ENCODE measurements at places on chromosomes 6 and 20.
A peak's percentile ranks its signal among the peaks of the same experiment; 100 is the strongest.

DNA sequence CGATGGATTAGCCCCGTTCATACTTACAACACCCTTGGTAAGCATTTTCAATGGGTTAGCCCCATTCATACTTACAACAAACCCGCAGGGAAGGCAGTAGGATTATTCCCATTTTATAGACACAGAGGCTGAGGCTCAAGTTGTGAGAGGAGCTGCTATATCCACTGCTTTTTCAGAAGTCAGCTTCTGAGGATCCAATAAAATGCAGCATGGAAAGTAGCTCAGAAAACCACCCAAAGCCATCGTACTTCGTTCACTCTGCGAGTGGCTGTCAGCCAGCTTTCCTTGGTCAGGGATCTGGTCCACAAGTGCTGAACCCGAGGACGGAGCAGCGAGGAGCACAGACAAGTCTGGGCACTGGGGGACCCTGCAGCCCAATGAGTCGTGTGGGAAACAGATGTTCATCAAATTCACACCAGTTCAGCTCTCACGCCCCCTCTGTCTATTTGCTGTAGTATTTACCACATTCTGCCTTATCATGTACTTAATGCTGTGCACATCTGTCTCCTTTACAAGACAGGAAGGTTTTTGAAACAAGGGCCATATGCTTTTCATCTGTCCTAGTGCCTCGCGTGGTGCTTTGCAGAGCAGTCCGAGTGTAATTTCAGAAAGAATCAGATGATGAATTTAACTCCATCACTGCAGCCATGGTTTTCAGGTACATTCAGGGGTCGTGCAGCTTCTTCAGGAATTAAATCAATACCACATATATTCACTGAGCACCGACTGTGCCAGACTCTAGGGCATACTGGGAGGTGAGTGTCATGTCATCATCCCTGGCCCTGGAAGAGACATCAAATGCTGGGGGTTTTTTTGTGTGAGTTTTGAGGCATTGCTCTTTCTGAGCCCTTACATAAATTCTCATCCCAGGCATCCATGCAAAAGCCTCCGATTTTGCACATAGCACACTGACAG lies 256.9 kb downstream of the CDH26 start:
- no peaks in the 10 kb centered on the region for H3K4me1 ChIP-seq
- no peak overlapping the region for H3K4me3 ChIP-seq

GRCh38 chr6:113187661-113188060 lies 669.5 kb upstream of the MARCKS start:
- no peak overlapping the region for H3K4me3 ChIP-seq
- H3K36me3 ChIP-seq: no peaks in the 10 kb centered on the region
- DNase-seq: no peak
- no peaks in the 10 kb centered on the region for H3K27me3 ChIP-seq

DNA sequence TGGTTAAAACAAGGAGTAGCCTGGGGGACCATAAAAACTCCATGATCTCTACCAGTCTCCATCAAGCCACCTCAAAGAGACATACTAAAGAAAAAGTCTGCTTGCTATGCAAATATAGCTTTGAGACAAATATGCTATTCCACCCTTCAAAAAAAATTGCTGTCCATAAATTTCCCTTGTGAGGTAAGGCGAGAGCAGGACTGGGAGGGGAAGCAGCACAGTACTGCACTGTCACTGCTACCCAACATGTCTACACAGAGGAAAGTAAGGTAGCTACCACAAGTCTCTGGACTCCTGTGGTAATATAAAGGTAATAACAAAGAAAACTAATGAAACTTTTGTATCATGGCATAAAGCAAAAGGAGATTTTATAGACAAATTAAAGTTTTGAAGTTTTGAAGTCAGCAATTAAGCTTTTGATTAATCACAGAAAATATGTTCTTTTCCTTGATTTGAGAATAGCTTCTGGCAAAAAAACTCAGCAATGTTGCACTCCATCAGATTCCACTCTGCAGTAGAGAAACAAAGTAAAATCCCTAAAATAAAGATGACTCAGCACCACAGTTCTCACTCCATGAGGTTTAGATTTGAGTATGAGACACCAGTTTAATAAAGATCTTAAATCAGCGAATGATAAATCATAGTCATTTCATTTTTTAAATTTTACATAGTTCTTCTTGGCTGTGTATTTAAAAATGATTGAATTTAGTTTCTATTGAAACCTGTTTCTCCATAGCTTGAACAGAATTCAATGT lies 602.4 kb downstream of the COL12A1 start:
- no peaks in the 10 kb centered on the region for H3K4me1 ChIP-seq
- H3K36me3 ChIP-seq: no peaks in the 10 kb centered on the region
- H3K4me3 ChIP-seq: no peak overlapping the region
- H3K27ac ChIP-seq: no peak overlapping the region

- no peaks in the 10 kb centered on the region for H3K4me1 ChIP-seq
- no peak overlapping the region for H3K27ac ChIP-seq
- peaks cover 12% of the 10 kb centered on the region for H3K36me3 ChIP-seq
- no peak overlapping the region for H3K4me3 ChIP-seq
- no peaks in the 10 kb centered on the region for H3K27me3 ChIP-seq
These were observed 328.9 kb downstream of the FARS2 start for GRCh38 chr6:5590187-5590586.

DNA sequence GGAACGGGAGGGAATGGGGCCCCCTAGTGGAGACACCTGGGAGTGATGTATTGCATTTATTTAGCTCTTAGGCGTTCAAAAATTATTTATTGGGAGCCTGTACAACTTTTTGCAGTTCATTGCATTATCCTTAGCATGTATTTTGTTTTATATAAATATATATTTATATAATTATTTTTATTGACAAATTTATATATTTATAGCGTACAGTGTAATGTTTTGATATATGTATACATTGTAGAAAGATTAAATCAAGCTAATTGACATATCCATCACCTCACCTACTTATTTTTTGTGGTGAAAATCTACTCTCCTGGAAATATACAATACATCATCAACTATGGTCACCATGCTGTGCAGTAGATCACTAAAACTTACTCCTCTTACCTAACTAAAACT lies 975 bp downstream of the SIRT5 start:
- no peaks in the 10 kb centered on the region for H3K27me3 ChIP-seq
- H3K27ac ChIP-seq: peak overlapping the region; percentile 99
- H3K4me1 ChIP-seq: peaks cover 23% of the 10 kb centered on the region

GRCh38 chr20:50891138-50891537 lies 40.1 kb downstream of the ADNP start:
- DNase-seq: no peak
- H3K4me3 ChIP-seq: no peak overlapping the region
- H3K36me3 ChIP-seq: peaks cover 37% of the 10 kb centered on the region

DNA sequence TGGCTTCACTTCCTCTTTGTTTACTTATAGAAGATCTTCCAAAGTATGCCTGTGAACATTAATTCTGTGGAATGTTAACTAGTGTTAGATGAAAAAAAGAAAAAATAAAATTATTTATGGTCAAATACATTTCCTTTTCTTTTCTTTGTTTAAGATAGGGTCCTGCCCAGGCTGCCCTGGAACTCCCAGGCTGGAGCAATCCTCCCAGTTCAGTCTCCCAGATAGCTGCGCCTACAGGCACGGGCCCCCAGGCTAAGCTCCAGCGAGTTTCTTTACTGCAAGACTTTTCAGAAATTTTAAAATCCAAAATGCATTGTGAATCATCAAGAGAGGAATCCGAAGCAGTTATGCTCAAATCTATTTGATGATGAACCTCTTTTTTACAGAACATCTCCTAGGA lies 39.3 kb upstream of the IL20RA start:
- no peak overlapping the region for H3K4me3 ChIP-seq
- H3K36me3 ChIP-seq: no peaks in the 10 kb centered on the region
- H3K27ac ChIP-seq: no peak overlapping the region
- H3K4me1 ChIP-seq: no peaks in the 10 kb centered on the region

GRCh38 chr6:12165297-12165696 lies 124.9 kb upstream of the EDN1 start:
- DNase-seq: no peak
- H3K4me1 ChIP-seq: peaks cover 27% of the 10 kb centered on the region
- H3K4me3 ChIP-seq: no peak overlapping the region
- peaks cover 29% of the 10 kb centered on the region for H3K36me3 ChIP-seq

- H3K4me1 ChIP-seq: peaks cover 35% of the 10 kb centered on the region
- H3K36me3 ChIP-seq: peaks cover 34% of the 10 kb centered on the region
- H3K27me3 ChIP-seq: no peaks in the 10 kb centered on the region
- H3K4me3 ChIP-seq: peak overlapping the region; percentile 100
- peak overlapping the region; percentile 100 for H3K27ac ChIP-seq
These were observed 6.0 kb upstream of the ZBTB22 start for GRCh38 chr6:33323623-33323948.

DNA sequence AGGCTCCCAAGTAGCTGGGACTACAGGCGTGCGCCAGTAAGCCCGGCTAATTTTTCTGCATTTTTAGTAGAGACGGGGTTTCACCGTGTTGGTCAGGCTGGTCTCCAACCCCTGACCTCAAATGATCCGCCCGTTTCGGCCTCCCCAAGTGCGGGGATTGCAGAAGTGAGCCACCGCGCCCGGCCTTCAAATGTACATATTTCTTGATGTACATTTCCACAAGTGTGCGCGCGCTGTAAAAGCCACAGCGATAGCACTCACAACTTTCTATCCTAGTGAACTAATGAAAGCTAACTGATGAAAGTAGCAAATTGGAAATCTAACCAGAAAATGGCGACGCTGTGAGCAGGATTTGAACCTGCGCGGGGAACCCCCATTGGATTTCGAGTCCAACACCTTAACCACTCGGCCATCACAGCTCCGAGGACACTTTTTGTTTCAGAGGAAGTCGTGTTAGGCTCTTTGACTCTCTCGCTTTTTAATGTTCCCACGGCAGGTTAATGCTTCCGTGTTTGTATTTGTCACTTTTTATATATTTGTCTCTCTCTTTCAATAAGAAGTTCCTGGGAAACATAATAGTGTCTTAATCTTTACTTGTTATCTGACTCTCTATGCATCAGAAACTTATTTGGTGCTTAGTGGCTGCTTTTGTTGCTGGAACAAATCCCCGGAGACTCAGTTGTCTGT lies 199.4 kb upstream of the ZNF184 start:
- no peak overlapping the region for H3K27ac ChIP-seq
- peaks cover 40% of the 10 kb centered on the region for H3K4me1 ChIP-seq
- peaks cover 73% of the 10 kb centered on the region for H3K27me3 ChIP-seq
- peak overlapping the region; percentile 66 for H3K4me3 ChIP-seq
- no peak for DNase-seq

DNA sequence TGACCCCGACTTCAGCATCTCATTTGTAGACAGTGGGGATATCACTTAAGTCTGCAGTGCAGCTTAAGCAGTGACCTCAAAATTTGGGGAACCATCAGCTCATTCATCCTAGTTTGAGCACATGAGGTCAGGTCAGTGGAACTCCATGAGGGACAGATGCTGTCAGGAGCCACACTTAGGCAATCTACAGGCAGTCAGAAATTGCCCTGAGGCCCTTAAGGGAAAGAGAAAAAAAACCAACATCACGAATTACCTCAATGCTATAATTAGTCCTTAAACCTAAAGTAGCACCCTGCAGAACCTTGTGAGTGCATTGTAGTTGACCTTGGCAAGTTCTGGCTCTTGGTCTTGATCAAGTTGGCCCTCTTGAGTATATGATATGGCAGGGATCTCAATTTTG lies 21.1 kb downstream of the TMEM74B start:
- no peak overlapping the region for H3K27ac ChIP-seq
- peaks cover 35% of the 10 kb centered on the region for H3K36me3 ChIP-seq
- H3K4me3 ChIP-seq: no peak overlapping the region
- no peak for DNase-seq
- H3K4me1 ChIP-seq: no peaks in the 10 kb centered on the region

DNA sequence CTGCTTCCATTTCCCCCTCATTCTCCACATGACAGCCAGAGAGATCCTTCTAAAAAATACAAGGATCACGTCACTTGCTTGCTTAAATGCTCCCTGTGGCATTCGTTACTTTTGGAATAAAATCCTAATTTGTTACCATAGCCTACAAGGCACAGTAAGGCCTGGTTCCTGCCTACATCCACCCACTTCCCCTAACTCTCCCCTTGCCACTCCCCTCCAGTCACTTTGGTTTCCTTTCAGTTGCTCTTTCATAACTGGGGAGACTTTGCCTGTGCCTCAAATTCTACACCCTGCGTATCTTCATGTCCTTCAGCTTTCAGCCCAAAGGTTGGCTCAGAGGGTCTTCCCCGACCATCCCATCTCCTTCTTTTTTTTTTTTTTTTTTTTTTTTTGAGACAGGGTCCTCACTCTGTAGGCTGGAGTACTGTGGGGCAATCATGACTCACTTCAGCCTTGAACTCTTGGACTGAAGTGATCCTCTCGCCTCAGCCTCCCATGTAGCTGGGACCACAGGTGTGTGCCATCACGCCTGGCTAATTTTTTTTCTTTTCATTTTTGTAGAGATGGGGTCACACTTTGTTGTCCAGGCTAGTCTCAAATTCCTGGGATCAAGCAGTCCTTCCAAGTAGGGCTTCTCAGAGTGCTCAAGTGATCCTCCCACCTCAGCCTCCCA lies 12.5 kb downstream of the ID1 start:
- no peak for DNase-seq
- H3K36me3 ChIP-seq: no peaks in the 10 kb centered on the region
- peaks cover 12% of the 10 kb centered on the region for H3K27me3 ChIP-seq
- peaks cover 6% of the 10 kb centered on the region for H3K4me1 ChIP-seq

DNA sequence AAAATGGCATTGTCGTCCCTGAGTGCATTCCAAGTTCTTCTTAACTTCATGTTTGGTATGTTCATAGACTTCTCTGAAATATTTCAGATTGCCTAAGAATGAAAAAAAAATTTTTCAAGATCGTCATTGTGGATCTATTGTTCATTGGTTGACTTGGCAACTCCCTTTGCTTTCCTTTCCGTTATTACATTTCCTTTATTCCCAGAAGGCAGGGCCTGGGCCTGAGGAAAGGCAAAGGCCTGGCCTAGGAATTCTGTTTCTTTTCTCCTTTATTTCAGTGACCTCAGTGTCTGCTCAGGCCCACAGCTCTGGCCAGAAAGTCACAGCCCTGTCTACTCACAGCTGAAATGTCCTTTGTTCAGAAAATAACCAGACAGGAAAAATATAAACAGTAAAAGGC lies 401.6 kb upstream of the PLCB4 start:
- DNase-seq: no peak
- H3K27ac ChIP-seq: no peak overlapping the region
- peaks cover 6% of the 10 kb centered on the region for H3K4me1 ChIP-seq
- no peak overlapping the region for H3K4me3 ChIP-seq
- H3K27me3 ChIP-seq: no peaks in the 10 kb centered on the region

DNA sequence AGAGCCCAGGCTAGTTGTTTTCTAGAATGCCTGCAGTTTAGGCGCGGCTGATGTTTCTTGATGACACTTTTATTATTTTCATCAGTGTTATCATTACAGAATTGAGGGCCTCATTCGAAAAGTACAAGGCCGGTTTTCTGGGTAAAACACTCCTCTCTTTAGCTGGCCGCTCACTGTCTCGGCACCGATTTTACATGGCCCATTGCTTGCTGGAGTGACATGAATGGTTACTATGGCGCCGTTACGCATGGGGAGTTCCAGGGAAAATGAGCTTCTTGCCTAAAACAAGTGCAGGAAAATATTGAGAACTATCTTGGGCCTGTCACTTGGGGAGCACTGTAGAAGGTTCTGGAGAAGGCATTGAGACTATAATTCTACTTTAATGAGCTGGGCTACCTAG lies 317.8 kb downstream of the CDH4 start:
- H3K27me3 ChIP-seq: no peaks in the 10 kb centered on the region
- no peak for DNase-seq
- no peaks in the 10 kb centered on the region for H3K4me1 ChIP-seq
- no peak overlapping the region for H3K4me3 ChIP-seq

GRCh38 chr6:7550433-7550801 lies 8.9 kb downstream of the DSP start:
- H3K36me3 ChIP-seq: no peaks in the 10 kb centered on the region
- no peak overlapping the region for H3K27ac ChIP-seq
- no peaks in the 10 kb centered on the region for H3K4me1 ChIP-seq
- H3K4me3 ChIP-seq: no peak overlapping the region
- DNase-seq: no peak
- peaks cover 49% of the 10 kb centered on the region for H3K27me3 ChIP-seq

GRCh38 chr6:47456536-47456975 lies 21.0 kb upstream of the CD2AP start:
- DNase-seq: no peak
- no peaks in the 10 kb centered on the region for H3K36me3 ChIP-seq
- no peaks in the 10 kb centered on the region for H3K4me1 ChIP-seq
- H3K27me3 ChIP-seq: peaks cover 10% of the 10 kb centered on the region
- H3K4me3 ChIP-seq: no peak overlapping the region
